ENCODE measurements at places on chromosomes 1 and 21.

GRCh38 chr1:236699366-236699765 lies 13.1 kb downstream of the ACTN2 start:
- DNase-seq: no peak

DNA sequence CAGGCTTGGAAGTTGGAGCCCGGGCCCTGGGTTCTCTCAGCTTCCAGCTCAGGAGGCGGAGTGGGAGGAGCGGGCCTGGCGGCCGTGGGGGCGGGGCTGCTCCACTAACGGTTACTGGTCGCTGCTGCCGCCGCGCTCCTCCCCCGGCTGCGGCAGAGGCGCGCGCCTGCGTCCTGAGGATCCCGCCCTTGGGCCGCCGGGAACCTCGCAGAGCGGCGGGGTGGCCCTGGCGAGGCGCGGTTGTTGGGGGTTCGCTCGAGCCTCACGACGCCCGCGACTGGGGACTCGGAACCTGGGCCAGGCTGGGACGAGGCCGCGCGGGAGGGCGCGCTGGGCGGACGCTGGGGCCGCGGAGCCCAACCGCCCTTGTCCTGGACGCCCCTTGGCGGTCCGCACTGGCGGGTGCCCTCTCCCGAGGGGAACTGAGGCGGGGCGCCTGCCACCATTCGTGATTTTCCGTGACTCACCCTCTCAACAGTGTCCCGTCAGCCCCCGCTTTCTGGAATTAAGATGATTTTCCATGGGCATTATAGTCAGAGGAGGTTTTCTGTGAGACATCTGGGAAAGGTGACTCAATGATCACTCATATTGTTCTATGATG lies 34.1 kb downstream of the OR2G3 start:
- no peak for DNase-seq

DNA sequence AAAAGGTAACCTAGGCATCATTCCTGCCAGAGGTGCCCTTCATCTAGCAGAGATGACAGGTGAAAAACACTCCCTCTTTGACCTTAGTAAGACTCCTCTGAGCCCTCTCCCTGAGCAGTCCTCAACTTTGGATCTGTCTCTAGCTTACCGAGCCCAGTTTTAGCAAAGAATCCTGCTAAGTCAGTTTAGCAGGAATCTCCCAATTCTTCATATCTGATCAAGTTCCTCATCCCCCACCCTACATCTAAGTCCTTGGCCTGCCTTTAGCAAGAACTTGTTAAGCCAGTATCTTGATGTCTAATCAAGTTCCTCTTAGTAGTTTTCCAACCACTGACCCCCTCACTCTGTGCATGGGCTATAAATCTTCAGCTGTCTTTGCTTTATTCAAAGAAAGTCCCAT lies 235.6 kb downstream of the OMA1 start:
- DNase-seq: no peak

DNA sequence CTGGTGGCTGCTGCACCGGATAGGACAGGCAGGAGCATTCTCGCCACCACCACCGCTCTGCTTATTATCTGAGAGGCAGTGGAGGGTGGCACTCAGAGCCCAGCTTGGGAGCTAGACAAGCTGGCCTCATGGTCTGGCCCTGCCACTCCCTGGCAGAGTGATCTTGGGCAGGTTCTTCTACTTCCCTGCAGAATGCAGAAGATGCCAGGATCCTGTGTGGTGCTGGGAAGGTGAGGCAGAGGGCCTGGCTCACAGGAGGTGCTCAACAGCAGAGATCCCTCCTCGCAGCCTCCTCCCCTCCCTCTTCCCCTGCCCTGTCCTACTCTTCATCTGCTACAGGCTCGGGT lies 60.4 kb downstream of the ARHGEF10L start:
- no peak for DNase-seq

DNA sequence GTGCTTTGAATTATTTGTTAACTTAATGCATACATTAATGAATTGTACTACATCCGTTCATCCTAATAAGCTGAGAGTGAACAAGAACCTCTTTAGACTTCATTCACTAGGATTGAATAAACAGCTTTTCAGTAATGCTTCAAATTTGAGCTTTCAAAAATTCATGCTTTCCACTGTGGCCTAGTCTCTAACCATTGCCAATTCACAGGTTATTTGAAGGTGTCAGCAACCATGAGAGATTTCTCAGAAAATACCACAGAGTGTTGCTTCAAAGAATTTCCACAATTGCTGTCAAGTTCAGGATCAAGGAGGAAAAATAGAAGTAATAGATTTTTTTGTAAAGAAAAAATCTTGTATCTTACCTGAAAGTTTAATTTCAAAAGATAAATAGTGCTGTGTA lies 72.7 kb downstream of the AK5 start:
- DNase-seq: no peak

GRCh38 chr21:17539323-17539722 lies 26.5 kb downstream of the CXADR start:
- no peak for DNase-seq

GRCh38 chr1:71001624-71002023 lies 46.0 kb downstream of the PTGER3 start:
- DNase-seq: no peak

DNA sequence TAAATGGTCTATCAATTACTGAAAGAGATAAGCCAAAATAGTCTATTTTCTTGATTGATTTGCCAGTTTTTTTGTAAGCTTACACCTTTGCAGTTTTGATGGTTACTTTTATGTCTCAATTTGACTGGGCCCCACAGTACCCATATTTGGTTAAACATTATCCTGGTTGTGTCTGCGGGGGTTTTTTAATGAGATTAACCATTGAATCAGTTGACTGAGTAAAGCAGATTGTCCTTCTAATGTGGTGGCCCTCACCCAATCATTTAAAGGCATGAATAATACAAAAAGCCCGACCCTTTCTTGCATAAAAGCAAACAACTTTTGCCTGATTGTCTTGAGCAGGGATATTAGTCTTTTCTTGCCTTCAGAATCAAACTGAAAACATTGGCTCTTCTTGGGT lies 650.0 kb upstream of the RGS18 start:
- DNase-seq: no peak

DNA sequence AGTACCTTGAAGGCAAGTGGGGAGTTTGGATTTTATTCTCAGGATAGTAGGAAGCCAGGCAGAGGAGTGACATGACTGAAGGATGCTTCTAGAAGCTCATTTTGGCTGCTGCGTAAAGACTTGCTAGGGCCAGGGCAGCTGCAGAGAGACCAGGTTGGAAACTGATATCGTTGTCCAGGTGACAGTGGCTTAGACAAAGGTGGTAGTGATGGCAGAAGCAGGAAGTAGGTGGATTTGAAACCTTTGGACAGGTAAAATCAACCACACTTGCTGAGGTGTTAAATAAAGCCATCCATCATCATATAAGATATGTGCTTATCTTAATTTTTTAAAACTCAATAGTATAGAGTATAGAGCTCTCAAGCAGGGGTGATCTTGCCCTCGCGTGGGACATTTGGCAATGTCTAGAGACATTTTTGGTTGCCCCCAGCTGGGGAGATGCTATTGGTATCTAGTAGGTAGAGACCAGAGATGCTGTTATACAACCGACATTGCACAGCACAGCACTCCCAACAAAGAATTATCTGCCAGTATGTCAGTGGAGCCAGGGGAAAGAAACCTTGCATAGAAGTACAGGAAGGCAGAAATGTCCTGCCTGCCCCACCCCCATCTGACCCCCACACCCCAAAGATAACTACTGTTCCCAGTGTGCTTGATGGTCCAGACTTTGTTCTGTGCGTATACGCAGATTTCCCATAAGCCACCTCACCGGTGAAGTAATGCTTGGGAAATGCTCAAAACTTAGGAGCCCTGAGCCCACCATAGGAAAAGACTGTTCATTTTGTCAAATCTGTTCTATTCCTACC lies 31.1 kb downstream of the TMEM51 start:
- DNase-seq: no peak

DNA sequence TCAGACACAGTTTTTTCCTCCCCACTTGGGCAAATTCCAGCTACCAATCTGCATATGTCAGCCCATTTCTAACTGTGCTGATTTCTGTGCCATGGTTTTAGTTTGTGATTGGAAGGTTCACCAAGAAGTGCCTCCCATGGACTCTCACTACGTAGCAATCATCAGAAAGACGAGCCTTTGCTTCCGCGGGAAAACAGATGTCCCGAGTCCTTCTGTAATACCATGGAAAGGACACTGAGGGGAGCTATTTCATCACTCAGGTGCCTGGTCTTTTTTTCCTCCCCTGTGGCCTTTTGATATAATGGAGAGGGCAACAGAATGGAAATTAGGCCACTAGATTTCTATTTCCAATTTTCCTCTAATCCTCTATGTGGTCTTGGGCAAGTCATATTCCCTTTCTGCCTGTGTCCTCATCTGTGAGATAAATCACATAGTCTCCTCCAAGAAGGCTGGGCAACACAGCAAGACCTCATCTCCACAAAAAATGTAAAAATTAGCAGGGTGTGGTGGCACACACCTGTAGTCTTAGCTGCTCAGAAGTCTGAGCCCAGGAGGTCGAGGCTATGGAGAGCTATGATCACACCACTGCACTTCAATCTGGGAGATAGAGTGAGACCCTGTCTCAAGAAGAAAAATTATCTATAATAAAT lies 24.8 kb downstream of the LEMD1 start:
- no peak for DNase-seq

- no peak for DNase-seq
Measured at GRCh38 chr1:186953876-186954275, 125.1 kb downstream of the PLA2G4A start.

DNA sequence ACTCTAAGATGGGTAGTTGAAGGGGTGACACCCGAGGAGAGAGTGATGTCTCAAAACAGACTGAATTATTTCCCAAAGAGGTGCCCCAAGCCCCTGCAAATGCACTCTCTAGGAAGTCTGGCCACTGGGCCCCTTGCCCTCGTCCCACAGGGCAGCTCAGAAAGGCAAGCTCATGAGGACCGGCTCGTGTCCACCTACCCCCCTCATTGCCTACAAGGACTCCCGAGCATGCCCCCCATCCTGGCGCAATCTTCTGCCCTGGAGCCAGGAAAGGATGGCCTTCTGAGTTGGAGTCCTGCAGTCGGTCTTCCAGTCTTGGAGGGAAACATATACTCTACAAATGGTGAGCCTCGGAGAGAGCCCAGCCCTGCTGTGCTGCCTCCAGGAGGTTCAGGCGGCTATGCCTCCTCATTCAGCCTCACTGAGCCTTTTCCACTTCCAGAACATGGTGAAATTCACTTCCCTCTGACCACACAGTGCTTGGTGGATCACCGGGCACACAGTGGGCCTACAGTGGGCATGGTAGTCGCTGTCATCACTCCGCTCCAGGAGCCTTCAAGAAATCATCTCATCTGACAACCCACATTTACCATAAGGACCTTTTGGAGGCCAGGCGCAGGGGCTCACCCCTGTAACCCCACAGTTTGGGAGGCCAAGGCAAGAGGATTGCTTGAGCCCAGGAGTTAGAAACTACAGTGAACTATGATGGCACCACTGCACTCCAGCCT lies 5.8 kb upstream of the WNT3A start:
- DNase-seq: no peak

DNA sequence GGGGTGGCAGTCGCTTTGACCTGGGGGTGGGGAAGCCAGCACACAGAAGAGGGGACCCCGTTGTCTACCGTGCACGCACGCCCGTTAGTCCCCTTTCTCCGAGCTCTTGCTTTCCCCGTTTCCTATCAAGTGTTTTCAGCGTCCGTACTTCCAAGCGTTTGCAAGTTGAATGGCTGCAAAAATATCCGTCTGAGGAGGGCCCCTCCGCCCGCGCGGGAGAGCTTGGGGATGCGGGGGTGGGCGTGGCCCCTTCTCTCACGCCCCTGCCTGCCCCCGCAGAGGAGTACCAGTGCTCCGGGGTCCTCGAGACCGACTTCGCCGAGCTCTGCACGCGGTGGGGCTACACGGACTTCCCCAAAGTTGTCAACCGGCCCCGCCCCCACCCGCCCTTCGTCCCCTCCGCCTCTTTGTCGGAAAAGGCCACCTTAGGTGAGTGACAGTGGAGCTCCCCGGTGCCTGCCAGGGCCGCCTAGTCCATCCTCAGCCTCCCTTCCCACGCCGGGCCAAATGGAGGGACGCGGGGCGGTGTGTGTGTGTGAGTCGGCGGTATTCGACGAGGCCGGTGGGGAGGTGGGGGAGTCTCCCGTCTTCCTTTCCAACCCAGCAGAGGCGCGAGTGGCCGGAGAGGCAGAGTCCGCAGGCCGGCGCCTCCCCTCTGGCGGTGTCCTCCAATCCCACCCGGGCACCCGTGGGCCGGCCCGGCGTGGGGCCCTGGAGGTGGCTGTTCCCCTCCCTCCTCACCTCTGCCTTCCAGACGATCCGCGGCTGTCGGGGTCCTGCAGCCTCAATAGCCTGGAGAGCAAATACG lies 3.4 kb downstream of the LRRC71 start:
- no peak for DNase-seq

- DNase-seq: no peak
Measured at GRCh38 chr1:2940178-2940577, 81.1 kb upstream of the ACTRT2 start.

DNA sequence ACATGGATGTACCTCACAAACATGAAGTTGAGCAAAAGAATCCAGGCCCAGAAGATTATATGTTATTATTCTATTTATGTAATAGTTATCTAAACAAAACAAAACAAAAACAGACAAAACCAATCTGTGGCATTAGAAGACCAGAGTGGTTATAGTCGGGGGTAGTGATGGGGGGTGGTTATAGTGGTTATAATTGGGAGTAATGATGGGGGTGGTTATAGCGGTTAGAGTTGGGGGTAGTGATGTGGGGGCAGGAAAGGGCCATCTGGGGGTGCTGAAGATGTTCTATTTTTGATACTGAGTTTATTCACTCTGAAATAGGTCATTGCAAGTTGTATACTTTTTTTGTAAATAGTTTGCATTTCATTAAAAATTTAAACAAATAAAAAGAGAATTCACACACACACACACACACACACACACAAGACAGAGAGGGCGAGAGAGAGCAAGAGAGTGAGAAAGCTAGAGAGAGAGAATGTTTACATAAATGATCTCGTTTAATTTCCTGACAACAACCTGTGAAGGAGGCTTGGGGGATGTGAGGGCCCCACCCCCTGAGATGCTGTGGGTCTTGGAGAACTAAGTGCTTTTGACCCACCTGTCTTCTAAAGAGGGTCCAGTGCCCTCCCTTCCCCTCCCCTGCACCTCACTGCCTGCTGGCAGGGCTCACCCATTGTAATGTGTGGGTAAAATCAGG lies 37.4 kb downstream of the RHOU start:
- DNase-seq: no peak

GRCh38 chr1:51792864-51793263 lies 85.7 kb downstream of the NRDC start:
- peak; percentile 17 for DNase-seq

DNA sequence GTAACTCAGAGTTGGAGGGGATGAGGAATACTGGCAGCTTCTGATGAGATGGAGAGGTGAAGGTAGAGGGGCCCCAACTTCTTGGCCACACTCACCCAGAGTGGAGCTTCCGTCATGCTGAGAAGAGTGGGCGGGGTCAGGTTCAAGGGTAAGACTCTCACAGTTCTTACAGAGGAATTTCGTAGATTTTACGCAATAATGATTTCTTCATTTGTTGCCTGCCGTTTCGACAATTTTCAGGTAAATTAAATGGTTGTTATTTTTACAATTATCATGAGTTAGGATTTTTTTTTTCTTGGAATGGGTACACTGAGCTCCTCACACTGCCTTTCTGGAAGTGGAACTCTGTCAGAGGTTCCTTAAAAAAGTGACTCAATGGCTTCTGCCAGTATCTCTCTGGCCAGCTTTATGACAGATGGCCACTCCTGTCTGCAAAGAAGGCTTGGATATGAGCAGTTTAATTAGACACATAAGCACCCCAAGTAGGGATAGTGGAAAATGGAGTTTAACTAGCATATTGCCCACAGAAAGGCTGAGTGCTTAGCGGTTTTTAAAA lies 13.8 kb upstream of the NLRP3 start:
- DNase-seq: no peak
